ENCODE measurements at places on chromosomes 2 and 18.

- no peak for DNase-seq
These were observed 404.5 kb upstream of the SMIM21 start for GRCh38 chr18:75831960-75832359.

GRCh38 chr2:237061356-237061755 is 24.3 kb upstream of the COPS8 start:
- DNase-seq, result no peak

GRCh38 chr2:190911813-190912212 is 31.2 kb downstream of the GLS start:
- DNase-seq, result no peak

- no peak for DNase-seq
These were observed 42.3 kb downstream of the SERPINB7 start for GRCh38 chr18:63817441-63818051.

DNA sequence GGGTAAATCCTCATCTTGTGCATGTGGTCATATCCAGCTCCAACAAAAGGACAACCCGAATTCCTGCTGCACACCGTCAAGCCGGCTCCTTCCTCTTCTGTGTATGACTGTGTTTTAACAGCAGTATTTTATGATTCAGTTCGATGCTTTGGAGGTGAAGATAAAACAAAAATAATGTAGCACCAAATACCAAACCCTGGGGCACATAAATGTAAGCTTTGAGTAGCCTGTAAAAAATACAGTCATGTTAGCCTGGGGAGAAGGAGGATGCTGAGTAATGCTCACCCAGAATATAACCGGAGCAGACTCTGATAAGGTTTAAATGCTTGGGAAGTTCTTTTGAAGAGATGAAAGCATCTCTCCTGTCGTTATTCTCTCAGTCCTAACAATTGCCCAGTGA is 225.0 kb downstream of the SUCLG1 start:
- no peak for DNase-seq

- no peak for DNase-seq
These were observed 8.4 kb downstream of the NCL start for GRCh38 chr2:231455890-231456289.

DNA sequence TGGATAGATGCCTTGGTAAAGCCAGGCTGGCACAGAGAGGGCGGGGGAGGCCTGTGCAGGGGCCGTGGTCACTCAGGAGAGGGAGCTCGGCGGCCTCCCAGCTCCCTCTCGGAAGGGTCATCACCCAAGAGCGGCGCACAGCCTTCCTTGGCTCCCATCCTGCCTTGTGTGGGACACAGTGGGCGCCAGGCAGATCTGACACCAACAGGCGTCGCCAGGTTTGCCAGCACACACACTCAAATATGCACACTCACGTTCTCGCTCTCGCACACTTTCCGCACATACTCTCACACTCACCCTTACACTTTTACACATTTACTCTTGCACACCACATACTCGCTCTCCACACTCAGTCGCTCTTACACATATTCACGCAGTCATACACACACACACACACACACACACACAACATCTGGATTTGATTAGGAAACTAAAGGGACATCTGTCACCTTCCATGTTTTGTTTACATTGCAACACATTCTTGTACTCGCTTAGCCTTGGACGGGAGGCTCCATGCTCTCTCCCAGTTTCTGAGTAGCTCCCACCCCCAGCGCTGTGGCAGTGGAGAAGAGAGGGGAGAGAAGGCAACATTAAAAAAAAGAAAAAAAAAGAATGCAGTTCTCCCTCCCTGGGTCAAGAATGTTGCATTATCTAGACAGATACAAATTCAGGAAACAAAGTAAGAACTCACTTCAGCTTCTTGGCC is 10.5 kb downstream of the CHMP1B start:
- peak; percentile 52 for DNase-seq

GRCh38 chr2:59440491-59440890 is 1113.0 kb downstream of the BCL11A start:
- no peak for DNase-seq

DNA sequence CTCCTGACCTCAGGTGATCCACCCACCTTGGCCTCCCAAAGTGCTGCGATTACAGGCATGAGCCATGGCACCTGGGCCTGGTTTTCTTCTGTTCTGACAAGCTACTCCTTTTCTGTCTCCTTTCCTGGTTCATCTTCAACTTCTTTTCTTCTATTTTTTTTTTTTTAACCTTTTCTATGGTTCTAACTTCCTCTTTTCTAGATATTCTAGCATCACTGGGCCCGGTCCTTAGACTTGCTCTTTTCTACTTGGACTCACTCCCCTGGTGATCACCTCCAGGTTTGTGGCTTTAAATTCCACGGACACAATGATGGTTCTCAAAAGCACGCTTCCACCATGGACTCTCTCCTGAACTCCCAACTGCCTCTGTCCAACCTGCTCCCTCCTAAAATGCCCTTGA is 2.0 kb downstream of the EIF2AK2 start:
- no peak for DNase-seq

- DNase-seq, result no peak
These were observed 326.2 kb upstream of the MEX3C start for GRCh38 chr18:51523671-51524070.

DNA sequence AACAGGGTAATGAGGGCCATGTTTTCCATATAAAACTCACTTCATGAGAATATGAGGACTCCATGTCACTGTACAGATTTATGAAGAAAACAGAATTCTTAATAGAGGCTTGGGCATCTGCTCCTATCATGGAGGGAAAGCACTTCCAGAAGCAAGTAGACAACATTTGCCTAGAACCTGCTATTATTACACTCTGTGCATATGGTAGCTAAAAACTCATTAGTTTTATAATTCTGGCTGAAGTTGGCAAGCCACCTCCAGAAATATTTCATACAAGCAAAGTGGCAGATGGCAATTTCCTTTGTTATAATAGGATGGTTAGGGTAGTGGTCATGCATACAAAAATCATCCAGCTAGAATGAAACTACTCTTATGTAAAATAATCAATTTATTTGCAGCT is 65.8 kb upstream of the TLK1 start:
- no peak for DNase-seq

- no peak for DNase-seq
These were observed 33.6 kb upstream of the GLI2 start for GRCh38 chr2:120702061-120702460.

DNA sequence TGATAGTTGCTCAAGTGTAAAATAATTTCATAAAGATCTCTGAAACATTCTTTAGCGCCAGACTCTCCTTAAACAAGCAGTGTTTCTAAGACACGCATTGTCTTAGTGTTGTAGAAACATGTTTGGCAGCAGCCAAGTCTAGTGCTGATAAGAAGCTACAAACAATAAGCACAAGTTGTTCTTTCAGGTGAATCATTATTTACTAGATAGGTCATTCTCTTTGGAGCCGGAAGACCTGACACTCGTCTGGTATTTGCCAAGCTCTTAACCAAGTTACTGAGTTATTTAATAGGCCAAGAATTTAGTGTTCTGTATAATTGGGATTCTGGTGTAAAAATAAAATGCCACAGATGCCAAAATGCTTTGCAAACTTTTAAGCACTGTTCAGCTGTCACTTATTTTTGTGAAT is 852.1 kb downstream of the CPS1 start:
- DNase-seq, result no peak

- no peak for DNase-seq
These were observed 71.7 kb downstream of the TPGS2 start for GRCh38 chr18:36757081-36757480.

DNA sequence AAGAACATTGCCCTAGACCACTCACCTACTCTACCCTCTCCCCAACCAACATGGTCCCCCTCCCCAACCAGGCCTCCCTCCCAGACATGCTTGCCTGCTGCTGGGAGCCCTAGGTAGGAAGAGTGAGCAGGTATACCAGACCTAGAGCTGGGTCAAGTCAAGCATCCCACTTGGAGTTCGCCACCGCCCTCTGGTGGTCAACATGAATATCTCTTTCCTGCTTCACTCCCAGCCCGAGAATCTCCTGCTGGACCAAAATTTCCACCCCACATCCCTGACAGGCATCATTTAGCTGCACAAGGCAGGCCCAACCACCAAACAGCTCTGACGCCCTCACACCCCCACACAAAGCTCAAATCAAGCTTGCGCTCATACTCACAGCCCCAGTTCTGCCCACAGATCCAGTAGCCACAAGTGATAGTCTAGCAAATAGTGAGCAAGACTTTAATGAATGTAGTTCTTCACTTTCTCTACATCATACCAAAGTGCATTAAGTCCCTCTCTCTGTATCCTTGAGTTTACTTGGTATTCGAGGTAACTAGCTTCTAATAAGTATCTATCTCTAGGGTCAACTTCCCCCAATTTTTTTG is 116.0 kb downstream of the TNS1 start:
- DNase-seq, result no peak

DNA sequence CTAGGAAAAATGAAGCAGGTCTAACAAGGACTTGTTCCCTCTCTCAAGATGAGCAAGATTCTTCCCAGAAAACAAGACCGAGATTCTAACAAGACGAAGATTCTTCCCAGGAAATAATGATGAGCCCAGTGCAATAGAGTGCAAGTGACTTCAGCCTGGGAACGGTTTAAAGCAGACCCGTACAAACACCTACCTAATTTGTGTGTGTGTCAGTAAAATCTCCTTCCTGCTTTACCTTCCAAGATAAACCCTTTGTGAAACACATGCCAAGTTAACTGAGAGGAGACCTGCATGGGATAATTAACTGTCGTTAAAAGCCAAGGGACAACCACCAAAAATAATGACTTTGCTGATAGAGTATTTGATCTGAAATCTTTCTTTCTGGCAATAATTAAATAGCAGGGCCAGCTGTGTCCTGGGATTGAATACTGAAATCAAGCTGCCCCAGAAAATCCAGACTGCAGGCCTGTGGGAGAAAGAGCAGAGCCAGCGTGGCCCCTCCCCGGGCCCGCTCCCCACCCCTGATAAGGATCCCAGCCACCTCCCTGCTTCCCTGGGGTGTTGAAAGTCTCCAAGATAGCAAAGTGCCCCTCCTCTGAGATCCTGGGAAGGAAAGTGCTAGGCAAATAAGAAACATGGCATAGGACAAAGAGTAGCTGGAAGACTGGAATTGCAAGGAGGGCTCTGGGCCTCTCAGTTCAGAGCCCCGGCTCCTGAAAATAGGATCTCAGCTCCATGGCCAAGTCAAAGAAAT is 145.5 kb downstream of the CYP26B1 start:
- DNase-seq, result no peak

DNA sequence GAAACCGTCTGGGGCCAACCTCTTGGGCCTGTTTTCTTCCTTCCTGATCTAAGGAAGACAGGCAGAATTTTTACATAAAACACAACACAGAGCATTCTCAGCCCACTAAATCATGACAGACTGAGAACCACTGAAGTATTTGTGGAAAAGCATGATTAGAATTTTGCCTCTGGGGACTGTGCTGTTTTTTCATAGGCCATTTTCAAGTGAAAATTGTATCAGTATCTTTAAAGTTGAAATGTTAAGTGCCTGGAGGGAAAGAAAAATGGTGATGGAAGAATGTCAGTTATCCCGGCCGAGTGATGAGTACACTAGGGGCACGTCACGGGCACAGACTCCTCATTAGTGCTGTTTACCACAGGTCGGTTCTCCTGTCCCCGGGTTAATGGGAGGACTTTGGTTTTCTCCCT is 36.9 kb downstream of the EHD3 start:
- DNase-seq, result no peak

GRCh38 chr2:63740020-63740419 is 101.7 kb upstream of the UGP2 start:
- DNase-seq, result no peak

DNA sequence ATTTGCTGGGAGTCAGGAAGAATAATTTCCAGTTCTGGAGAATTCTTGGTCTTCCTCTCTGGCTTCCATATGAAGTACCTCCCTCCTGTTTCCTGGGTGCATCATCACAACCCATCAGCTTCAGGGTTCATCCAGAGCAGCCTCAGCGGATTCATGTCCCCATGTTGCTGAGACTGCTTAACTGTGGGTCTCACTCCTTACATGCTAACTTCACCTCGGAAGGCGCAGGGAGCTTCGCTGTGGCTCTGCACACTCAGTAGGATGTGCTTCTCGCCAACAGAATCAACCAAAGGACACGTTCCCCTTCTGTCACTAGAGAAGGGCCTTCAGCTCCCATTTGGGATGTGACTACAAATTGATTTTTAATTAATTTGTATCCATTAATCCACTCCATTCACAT is 24.2 kb downstream of the FBLN7 start:
- DNase-seq, result no peak

DNA sequence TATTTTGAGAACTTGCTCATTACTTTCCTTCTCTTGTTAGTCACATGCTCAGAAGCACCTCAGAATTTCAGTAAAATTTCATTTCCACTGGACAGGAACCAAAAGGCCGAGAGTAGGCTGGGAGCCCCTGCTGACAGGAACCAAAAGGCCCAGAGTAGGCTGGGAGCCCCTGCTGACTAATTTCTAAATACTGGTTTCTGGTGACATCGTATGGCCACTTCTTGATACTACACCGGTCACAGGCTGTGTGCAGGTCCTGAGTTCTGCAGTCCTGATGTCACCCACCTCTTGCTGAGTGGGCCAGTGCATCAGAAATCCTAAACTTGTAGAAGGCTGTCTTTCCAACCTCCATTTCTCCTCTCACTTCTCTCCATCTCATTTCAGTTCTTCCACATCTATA is 17.7 kb upstream of the EN1 start:
- no peak for DNase-seq

Data from type B pancreatic cell (in vitro differentiated cells).